T-helper 17 cell (primary cell): ENCODE measurements at places on chromosomes 7 and 10.

DNA sequence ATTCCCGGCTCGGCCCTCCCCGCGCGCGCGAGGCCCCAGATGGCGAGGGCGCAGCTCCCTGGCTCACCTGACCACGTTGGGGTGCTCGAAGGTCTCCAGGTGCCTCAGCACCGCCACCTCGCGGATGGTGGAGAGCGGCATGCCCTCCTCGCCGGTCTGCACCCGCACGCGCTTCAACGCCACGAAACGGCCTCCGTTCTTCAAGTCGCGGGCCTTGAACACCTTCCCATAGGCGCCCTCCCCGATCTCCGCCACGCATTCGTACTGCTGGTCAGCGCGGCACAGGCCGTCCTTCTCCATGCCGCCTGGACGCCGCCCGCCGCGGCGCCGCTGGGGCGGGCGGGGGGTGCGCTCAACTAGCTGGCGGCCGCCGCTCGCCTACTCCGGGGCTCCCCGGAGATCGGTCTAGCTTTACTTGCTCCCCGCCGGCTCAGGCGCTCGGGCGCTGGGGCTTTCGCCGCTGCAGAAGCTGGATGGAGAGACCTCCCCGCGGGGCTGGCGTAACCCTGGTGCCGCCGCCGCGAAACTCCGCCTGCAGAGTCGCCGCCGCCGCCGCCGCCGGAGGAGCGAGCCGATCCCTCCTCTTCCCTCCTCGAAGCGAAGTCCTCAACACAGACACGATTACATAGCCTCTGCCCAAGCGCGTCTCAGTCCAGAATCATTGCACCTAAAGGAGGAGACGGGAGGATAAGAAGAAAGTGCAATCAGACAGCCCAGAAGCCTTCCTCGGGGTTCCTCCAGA, 3.2 kb downstream of the CDK6 start:
- peak; percentile 88 for DNase-seq

- DNase-seq, result peak; percentile 54
These were observed 102.5 kb downstream of the RAMP3 start for GRCh38 chr7:45259966-45260646.

GRCh38 chr10:86650151-86650550, 4.2 kb upstream of the OPN4 start:
- DNase-seq, result no peak

- DNase-seq, result no peak
These were observed 182.6 kb upstream of the FZD8 start for GRCh38 chr10:35824704-35825103.

- no peak for DNase-seq
These were observed 212.9 kb downstream of the COBL start for GRCh38 chr7:51103718-51104117.

- no peak for DNase-seq
These were observed 162.2 kb upstream of the FAM3C start for GRCh38 chr7:121558288-121558687.

DNA sequence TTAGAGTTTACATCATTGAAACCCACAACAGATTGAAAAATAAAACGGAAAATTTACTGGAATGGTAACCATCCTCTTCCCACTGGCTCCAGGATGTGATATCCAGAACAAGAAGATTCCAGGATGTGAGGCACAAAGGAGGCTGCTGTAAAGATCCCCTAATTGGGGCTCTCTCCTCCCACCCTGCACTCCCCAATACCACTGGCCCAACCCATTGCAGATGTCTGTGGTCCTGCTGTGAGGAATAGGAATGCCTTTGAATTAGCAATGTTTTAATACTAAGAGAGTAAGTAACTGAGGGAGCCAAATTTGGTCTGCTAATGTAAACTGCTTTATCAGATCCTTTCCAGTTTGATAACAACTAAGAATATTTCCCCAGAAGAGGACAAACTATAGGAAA, 225.9 kb upstream of the INHBA start:
- DNase-seq, result no peak

DNA sequence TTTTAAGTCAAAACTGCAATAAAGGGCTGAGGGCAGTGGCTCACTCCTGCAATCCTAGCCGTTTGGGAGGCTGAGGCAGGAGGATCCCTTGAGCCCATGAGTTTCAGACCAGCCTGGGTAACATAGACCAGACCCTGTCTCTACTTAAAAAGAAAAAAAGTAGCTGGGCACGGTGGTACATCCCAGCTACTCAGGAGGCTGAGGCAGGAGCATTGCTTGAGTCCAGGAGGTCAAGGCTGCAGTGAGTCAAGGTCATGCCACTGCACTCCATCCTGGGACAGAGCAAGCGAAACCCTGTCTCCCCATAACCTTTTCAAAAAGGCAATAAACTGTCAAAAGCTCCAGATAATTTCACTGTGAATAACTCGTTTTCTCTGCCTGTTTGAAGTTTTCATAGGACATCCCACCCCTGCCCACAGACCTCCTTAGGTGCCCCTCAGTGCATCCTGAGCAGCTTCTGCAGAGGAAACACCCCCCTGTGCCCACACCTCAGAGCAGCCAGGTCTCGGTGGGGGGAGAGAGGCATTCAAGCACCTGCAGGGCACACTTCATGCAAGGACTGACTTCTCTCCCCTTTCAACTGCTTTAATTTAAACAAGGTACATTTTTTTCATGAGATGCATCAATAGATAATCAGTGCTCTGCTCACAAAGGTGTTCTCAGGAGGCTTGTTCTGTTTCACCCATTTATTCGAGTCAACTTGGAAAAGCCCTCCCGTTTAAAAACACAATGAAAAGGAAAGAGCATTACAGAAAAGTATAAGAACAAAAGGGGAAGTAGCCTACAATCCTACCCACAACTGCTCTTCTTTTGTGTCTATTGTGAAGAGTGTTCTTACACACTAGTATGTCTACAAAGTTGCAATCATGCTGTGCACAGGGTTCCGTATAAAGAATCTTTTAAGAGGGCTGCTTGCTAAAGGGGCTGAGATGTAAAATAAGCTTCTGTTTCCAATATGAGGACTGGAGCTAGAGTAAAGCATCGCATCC, 104.9 kb downstream of the KMT2E start:
- no peak for DNase-seq

GRCh38 chr10:121511943-121512342, 86.3 kb downstream of the FGFR2 start:
- DNase-seq, result no peak

- DNase-seq, result no peak
These were observed 1.3 kb upstream of the SP4 start for GRCh38 chr7:21426286-21427181.

GRCh38 chr10:6062101-6062771, at the start of gene IL2RA:
Gene IL2RA (minus strand): TSS chr10:6062367. CDS start chr10:6062151, 216 bp downstream.
- DNase-seq, result peak; percentile 56

- DNase-seq, result no peak
These were observed 45.2 kb downstream of the NSUN6 start for GRCh38 chr10:18606051-18606695.

DNA sequence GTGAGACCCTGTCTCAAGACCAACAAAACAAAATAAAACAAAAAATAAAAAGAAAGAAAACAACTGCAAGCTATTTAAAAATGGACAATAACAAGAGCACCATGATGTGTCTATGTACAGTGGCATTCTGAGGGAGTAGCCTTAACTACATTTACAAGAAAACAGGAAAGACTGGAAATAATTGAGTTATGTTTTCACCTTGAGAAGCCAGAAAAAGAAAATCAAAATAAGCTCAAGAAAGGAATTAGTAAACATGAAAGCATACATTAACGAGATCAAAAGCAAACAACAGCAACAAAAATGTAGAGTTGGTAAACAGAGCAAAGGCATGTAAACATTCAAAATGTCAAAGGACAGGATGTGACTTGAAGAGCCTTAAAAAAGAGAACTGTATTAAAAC, 36.7 kb downstream of the TEX36 start:
- no peak for DNase-seq
